Pons (tissue), 1 donor: ENCODE measurements at places on chromosomes 4 and X.

DNA sequence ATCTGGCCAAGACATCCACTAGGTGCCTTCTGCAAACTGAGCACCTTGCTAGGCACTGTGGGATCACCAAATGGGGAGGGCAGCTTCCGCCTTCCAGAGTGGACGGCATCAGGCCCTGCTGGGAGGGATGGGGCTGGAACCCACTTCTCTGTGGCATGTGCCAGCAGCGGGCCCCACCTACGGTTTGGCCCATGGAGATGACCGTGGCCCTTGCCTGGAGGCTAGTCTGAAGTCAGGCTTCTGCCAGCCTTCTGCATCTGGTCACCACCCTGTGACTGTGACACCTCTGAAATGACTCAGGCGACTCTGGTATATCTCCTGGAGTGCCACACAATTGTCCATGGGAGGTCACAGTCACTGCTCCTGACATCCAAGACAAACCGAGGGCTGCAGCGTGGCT, 7.2 kb downstream of the SSR4 start:
- no peak for DNase-seq

- no peak for DNase-seq
Measured at GRCh38 chr4:139153411-139154133, 23.4 kb downstream of the ELF2 start.

- no peak for DNase-seq
Measured at GRCh38 chrX:152072236-152072635, 66.1 kb downstream of the MAGEA10 start.

DNA sequence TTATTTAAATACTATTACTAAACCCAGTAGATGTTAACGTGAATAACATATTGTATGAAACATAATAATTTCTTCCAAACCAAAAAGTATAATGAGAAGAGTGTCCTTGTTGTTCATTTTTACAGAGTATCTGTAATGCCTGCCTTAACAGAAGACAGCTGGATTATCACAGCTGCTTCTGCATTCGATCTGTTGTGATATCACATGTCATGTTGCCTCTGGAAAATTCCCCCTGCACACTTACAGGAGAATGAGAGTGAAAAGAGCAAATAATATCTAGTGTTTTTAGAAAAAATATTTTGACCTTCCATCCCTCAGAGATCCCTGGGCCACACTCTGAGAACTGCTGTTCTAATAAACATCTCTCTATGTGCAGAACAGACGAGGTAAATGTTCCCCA, 240.1 kb upstream of the NOCT start:
- DNase-seq, result no peak

DNA sequence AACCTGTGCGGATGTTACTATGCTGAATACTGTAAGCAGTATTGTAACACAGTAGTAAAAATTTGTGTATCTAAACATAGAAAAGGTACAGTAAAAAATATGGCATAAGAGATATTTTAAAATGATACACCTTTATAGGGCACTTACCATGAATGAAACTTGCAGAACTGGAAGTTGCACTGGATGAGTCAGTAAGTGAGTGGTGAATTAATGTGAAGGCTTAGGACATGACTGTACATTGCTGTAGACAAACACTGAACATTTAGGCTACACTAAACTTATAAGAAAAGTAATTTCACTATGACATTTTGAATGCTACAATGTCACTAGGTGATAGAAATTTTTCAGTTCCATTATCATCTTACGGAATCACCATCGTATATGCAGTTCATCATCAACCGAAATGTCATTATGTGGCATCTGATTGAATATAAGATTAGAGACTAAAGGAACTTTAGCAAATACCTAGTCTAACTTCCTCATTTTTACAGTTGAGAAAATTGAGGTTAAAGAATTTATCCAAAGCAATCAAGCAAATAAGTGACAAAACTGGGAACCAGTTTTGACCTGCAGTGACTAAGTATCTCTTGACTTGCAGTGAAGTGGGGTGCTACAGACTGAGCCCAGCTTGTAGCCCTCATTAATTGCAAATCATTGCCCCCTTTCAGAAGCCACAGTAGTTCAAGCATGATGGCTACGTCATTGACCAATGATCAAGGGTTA, 55.3 kb downstream of the EGF start:
- no peak for DNase-seq

- no peak for DNase-seq
Measured at GRCh38 chrX:121322159-121322558, 274.7 kb downstream of the GLUD2 start.

GRCh38 chrX:72048510-72049455, 82.9 kb downstream of the RTL5 start:
- no peak for DNase-seq

- no peak for DNase-seq
Measured at GRCh38 chr4:32544846-32545245, 1824.7 kb downstream of the PCDH7 start.

DNA sequence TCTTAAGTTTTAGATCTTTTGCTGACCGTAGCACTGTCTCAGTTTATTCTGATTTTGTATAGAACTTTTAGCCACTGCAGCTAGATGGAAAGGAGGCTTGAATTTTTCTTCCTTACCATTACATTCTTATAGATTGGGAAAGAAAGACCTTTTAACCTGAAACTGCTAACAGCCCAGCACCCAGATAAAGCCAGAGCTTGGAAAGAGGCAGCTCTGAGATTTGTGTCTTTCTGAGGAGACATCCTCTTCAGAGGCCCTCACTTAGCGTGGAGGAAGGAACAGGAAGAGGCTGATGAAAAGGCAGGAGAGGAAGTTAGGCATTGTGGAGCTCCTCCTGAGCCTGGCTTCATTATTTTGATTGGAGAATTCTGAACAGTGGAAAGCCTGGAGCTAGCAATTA, 35.1 kb downstream of the ATG4A start:
- DNase-seq, result no peak

DNA sequence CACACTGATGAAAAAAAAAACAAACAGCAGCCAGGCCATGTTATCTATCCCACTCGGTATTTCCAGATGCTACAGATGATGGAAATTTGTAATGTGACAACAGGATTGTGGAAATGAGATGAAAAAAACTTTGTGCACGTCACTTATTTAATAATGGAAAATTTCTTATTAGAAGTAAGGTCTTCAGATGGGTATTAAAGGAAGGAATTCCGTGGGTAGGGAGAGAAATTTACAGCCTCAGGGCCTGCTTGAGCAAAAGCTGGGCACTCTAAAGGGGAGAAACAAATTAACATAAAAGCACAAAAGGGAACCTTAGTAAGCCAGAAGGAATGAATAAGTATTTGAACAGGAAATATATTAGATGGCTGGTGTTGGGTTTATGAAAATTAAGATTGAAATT, 4.2 kb upstream of the PKD2 start:
- DNase-seq, result no peak

GRCh38 chrX:134423606-134424005, 36.4 kb upstream of the HPRT1 start:
- DNase-seq, result peak; percentile 44

DNA sequence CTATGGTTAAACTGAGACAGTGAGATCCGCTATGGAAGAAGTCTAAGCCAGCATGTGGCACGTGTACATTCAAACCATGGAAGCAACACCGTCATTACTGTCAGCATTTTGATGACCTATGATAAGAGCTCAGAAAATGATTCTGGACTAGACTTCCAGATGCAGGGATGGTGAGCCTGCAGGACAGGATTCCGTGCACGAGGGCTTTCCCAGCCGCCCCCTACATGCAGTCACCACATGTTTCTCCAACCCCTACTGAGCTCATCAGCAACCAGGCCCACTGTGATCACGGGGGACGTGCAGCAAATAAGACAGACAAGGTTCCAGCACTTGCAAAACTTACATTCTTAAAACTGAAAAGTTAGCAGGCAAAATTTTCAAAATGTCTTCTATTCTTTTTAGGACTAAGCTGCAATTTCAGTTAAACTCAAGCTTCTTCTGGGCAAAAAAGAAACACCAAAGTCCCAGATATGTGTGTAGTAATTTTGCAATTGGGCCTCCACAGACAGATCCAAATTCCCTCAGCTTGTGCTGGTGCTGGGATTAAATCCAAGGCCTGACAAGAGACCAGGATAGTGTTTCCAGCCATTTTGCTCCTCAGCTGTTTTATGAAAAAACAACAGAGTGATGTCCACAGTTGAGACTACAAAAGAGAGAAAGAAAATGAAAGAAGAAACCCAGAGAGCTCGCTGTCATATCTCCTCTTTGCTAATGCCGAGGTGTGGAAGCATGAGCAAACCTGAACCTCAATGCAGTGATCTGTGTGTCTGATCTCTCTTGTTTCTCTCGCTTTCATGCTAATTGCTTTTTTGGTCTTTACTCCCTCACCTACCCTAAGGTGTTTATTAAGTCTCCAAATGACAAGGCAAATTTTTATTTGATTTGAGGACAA, 118.2 kb downstream of the AFAP1 start:
- DNase-seq, result no peak

DNA sequence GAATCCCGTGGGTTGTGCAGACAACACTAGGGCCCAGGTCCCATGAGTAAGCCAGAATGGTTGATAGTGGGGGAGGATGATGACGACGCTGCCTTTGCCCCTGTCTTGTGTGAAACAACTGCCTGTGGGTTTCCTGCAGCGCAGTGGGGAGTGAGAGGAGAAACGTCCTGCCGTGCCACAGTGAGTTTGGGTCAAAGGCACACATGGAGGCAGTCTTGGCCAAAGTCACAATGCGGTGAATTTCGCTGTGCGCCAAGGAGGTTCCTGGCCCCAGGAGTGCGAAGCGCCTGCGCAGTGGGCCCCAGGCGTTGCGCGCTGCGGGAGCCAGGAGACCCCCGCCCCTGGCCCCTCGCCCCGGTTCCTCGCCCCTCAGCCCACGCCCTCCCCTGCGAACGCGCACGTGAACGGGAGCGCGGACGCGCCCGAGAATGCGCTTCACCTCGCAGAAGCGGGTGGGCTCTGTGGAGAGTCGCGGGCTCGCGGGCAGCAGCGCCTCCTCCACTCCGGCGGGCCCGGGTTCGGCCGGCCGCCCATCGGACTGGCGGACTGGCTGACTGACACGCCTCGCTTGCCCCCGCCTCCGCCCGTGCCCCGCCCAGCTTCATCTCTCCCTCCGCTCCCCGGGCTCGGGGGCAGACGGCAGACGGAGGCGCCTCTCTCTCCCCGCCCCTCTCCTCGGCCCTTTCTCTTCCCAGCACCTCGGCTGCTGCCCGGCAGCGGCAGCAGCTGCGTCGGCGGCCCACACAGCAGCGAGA, at the start of gene NUDT10:
TSS of gene NUDT10 (plus strand) at position 635 of the 755 bp plus-strand sequence. CDS start 144 bp downstream, outside the sequence.
- DNase-seq, result no peak

DNA sequence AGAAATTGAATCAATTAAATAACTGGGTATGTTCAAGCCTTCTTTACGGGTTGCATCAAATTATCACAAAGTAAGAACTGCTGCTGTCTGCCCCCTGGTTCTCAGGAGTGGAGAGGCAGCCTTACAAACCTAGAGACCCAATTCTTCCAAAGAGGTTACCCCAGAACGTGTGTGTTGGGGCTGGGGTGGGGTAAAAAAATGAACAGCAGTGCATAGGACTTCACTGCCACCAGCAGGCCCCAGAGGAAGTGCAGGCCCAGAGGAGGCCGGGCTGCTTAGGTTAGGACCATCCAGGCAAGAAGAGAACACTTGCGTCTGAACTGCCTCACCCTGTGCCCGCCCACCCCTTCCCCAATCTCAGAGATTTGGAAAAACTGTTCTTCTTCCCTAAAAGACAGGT, 1.5 kb upstream of the NWD2 start:
- DNase-seq, result no peak

DNA sequence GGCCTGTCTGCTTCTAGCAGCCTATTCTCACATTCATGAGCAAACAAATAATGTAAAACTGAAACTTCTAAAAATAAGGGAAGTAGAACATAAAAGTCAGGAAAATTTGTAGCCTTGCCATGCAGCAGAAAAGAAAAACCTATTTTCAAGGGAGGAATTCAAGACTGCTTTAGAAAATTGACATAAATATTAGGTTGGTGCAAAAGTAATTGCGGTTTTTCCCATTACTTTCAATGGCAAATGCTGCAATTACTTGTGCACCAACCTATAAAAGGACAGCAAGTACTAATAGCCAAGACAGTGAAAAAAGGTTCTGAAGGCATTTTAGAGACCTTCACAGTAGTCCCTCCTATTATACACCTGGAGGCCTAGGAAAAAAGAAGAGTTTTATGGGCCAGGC, 457.8 kb downstream of the KLHL4 start:
- DNase-seq, result no peak

GRCh38 chr4:109029987-109030386, 267.1 kb upstream of the ETNPPL start:
- no peak for DNase-seq

DNA sequence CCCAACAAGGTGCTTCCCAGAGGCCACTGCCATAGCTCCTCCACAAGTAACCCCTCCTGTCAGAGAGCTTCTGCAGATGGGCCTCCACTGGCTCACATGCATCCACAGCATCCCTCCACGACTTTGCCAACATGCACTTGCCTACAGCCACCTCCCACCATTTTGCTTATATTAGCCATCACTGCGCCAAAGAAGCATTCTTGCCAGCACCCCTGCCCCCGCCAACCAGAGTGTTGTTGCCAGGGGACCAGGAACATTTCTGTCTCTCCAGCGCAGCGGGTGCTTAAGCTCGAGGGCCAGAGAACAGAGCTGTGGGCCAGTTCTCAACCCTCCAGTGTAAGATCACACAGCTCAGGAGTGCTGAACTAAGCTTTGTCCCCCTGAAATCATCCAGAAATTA, 517.6 kb downstream of the PABPC4L start:
- no peak for DNase-seq

DNA sequence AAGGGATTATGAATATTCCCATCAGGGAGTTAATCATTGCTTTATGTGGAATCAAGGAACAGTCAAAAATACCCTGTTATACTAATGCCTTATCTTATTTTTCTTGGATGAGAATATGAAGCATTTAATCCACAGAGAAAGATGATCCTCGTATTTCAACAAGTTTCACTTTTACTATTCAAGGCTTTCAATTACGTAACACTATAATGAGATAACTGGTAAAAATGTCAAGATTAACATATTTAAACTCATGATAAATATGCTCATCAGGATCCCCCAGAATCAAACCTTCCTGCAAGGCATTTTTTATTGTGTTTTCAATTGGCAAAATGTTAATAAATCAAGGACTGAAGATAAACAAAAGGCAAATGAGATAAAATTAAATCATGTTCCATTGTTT, 5.1 kb downstream of the ZXDA start:
- peak; percentile 8 for DNase-seq

DNA sequence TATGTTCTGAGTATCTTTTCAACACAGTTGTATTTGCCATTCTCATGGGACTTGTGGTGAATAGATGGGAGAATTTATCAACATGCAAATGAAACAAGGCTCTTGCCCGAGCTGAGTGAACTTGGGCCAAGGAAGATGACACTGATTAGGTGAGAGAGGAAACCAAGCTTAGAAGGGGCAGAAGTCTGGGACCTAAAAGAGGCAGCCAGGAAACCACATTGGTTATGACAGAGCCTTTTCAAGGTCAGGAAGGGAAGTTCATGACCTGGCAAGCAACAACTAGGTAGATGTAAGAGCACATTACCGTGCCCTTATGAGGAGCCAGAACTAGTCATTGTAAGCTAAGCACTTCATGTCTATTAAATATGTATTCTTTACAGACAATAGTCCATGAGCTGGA, 590.3 kb downstream of the PACRGL start:
- DNase-seq, result no peak

GRCh38 chrX:10722851-10723250, 102.5 kb upstream of the MID1 start:
- peak; percentile 47 for DNase-seq

GRCh38 chr4:98557194-98557892, 101.1 kb downstream of the TSPAN5 start:
- no peak for DNase-seq

GRCh38 chr4:158758142-158758541, 10.7 kb upstream of the FNIP2 start:
- DNase-seq, result no peak
